ENCODE measurements at places on chromosomes 2 and 18.

- DNase-seq: no peak
Measured at GRCh38 chr2:1824202-1824905, 80.0 kb upstream of the PXDN start.

- DNase-seq: no peak
Measured at GRCh38 chr2:190997526-190998113, 16.4 kb downstream of the STAT1 start.

GRCh38 chr18:45402485-45403056 is 212.7 kb upstream of the SLC14A2 start:
- no peak for DNase-seq

- DNase-seq: no peak
Measured at GRCh38 chr2:233130481-233131020, 70.4 kb downstream of the INPP5D start.

DNA sequence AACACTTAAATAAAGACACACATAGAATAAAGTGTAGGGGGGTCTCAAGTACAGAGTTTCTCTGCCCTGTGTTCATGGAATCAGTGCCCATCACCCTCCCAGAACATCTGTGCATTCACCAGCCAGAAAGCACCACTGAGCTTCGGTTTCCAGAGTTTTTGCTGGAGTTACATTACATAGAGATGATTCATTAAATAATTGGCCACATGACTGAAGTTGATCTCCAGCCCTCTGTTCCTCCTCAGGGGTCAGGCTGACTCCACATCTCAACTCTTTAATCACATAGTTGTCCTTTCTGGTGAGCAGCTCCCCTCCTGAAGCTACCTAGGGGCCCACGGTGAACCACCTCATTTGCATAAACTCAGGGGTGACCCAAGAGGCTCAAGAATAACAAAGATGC is 129.8 kb downstream of the METTL4 start:
- DNase-seq: no peak

DNA sequence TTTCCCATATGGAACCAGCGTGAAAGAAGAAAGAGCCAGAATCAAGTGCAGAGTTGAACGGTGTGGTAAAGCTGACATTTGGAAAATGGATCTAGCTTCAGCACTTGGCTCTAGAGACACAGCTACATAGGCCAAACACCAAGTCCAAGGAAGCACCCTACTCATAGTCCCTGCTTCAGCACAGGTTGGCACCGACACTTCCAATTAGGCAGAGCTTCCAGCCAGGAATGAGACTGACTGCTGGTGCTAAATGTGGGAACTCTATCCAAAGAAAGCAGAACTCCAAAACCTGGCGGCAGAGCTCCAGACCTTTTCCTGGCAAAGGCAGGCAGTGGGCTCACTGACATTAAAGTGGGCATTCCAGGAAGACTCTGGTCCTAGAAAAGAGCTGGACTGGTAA is 125.4 kb upstream of the CTNNA2 start:
- no peak for DNase-seq

DNA sequence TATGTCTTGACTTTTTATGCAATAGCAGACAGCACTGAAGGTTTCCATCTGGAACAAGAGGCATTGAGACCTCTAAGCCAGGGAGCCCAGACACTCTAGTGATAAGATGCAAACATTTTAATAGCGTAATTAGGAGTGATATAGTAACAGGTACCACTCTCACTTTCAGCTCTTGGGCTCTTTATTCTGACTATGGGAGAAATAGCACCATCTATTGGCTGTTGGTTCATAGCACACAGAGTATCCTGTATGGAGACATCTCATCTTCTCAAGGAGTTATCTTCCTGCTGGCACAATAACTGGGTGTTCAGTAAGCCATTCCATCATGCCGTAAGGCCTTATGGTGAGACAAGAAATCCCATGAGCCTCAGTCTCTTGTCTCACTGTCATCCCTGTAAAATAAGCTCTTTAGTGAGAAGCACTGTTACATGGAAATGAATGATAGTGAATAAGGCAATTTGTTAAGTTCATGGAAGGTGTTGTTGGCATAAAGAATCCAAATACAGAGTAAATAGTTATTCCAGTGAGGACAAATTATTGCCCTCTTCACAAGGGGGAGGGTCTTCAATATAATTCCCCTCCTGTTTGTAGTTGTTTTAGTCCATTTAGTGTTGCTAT is 48.3 kb downstream of the THUMPD2 start:
- DNase-seq: no peak

DNA sequence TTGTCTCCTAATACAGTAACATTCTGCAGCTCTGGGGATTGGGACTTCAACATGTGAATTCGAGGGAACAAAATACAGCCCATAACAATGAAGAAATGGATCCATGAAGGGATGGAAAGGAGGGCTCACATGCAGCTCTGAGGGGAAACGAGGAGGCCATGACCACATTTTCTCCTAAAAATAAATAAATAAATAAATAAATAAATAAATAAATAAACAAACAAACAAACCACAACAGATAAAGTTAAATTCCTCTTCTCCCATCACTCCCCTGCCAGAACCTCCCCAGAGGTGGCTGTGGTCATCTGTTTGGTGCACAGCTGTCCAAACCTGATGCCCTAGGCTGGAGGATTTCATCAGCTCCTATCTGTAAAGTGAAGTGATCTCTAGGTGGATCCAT is 42.7 kb downstream of the MAL start:
- no peak for DNase-seq

DNA sequence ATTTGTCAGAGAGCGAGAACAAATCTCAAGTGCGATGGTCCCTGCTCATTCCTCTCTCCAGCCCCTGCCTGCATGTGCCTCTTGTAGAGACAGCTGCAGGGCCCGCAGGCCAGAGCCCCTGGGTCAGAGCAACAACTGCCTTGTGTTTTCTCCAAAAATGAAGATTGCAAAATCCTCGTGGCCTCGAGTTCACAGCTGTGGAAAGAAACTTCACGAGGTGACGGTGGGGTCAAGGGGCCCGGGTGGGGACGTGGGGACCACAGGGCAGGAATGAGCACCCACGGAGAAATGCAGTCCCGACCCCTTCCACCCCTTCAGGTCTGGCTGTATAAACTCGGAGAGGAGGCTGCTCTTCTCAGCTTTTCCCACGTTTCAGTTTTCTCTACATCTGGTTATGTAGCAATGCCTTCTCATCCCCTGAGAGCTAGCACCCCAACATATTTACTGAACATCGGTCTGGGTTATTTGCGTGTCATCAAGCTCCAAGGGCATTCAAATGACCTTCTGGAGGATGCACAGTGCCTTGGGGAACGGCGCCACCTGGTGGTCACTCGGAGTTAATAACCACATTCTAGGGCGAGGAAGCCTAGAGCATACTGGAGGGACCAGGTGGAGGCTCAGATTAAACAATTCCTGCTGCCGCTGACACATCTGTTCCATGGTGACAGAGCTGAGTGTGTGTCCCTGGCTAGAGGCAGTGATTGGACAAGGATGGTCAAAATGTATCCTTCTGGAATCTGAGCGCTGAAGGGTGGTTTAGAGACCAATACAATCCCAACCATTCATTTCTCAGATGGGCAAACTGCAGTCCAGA is 91.4 kb upstream of the CYRIA start:
- DNase-seq: peak; percentile 90

GRCh38 chr2:9385841-9386240 is 37.5 kb downstream of the ITGB1BP1 start:
- DNase-seq: peak; percentile 55

DNA sequence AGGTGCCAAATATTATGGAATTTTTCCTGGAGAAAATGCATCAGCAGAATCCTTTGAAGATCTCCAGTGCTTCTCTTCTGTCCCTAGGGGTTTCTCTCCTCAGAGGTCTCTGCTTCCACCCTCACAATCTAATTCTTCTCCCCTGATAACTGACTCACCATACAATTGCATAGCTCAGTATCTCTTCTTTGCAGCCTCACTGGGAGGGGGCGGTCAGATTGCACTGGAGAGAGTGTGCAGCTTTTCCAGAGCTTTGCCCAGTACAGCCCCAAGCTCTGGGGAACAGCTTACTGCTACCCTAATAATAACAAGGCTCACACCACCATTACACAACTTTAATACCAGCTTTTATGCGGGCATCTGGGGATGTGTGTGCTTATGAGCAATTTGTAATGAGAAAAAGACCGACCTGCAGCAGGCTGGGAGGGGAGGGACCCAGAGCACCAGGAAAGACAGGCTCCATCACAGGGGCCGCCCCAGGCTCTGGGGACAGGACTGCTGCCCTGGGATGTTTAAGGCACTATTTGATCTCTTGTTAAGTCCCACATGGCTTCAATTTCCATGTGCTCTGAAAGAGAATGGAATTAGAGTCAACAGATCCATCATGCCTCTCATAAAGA is 276.6 kb upstream of the SIX2 start:
- DNase-seq: no peak

GRCh38 chr2:7010391-7011054 is 93.3 kb downstream of the RNF144A start:
- no peak for DNase-seq

- no peak for DNase-seq
Measured at GRCh38 chr2:128196471-128196931, 105.5 kb downstream of the UGGT1 start.

GRCh38 chr2:6855860-6856547 is 9.7 kb downstream of the CMPK2 start:
- DNase-seq: no peak

DNA sequence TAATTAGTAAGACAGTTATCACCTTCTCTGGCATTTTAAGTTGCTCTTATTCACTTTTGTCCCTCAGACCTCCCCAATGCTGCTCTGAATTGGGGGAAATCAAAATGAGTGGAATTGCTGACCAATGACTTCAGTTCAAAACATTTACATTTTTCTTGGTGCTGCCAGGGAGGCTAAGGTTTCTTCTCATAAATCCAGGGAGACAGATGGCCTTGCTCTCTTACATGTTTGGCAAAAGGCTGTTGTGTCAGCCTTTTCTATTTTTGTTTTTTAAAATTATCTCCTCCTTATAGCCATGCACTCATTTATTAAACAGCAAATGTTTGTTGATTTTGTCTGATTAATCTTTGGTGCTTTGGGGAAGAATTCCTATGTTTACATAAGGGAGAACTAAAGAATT is 82.0 kb downstream of the GALNT13 start:
- no peak for DNase-seq

- DNase-seq: no peak
Measured at GRCh38 chr18:2985628-2986027, 27.3 kb downstream of the LPIN2 start.

DNA sequence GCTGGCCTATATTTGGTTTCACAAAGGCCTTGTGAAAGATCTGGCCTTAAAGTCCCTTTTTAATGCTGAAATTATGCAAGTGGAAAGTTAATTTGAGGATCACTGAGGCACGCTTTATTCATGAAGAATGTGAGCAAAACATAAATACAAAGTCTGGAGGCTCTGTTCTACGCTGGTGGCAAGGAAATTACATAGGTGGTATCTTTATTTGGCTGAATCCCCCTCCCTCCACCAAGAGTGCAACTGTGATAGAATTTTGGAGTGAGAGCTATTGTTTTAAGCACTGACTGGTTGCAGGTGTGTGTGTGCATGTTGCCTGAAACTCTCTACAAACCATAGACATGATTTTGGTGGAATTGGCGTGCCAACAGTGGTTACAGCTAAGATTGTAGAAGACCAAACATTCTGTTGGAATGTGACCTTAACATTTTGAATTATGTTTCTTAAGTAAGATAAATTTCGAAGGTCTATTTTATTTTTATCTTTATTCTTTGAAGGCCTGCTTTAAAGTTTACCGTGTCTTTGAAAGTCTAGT is 114.3 kb downstream of the SPTBN1 start:
- DNase-seq: no peak

- DNase-seq: no peak
Measured at GRCh38 chr2:110727923-110728322, 4.5 kb upstream of the ACOXL start.

Data from sciatic nerve (tissue), 2 donors.